ENCODE measurements at places on chromosomes 11 and 22.

DNA sequence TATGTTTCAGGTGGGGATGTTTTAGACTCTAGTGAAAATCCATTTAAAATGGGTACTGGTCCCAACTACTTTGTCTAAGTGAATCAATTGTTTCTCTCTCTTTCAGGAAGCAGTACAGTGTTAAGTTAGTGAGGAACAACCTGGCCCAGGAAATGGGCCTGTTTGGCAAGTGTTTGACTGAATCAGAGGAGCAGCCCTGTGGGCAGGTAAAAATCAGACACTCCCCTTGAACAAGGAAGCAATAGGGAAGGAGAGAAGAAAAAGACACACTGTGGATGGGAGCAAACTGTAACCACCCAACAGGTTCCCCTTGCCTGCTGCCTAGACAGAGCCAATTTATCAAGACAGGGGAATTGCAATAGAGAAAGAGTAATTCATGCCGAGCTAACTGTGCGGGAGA lies 245.7 kb downstream of the C11orf87 start:
- no peaks in the 10 kb centered on the region for H3K27me3 ChIP-seq
- H3K27ac ChIP-seq: no peak overlapping the region
- no peak overlapping the region for H3K4me3 ChIP-seq
- H3K4me1 ChIP-seq: no peaks in the 10 kb centered on the region
- DNase-seq: no peak
- no peaks in the 10 kb centered on the region for H3K36me3 ChIP-seq

GRCh38 chr22:26205494-26205893 lies 36.2 kb downstream of the SEZ6L start:
- H3K27ac ChIP-seq: no peak overlapping the region
- H3K27me3 ChIP-seq: peaks cover 10% of the 10 kb centered on the region
- H3K4me3 ChIP-seq: no peak overlapping the region

DNA sequence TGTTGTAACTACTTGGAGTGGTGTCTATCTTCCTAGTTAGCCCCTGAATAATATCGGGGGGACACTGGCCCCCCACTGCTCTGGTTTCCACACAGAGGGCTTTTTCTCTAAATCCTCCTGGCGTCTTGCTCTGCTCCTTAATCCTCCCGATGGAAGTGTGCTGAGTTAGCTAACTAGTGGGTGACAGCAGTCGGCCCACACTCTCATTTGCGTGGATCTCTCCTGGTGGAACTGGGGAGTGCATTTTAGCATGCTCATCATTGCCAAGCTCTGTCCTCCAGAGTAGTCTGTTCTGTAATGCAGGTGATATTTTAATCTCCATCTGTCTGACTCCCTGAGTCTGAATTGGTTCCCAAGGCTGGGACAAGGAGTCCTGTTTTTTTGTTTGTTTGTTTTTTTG lies 46.1 kb upstream of the RASSF10 start:
- H3K27ac ChIP-seq: no peak overlapping the region
- no peak overlapping the region for H3K4me3 ChIP-seq
- no peaks in the 10 kb centered on the region for H3K36me3 ChIP-seq
- no peaks in the 10 kb centered on the region for H3K4me1 ChIP-seq
- no peak for DNase-seq
- peaks cover 17% of the 10 kb centered on the region for H3K27me3 ChIP-seq

GRCh38 chr11:117435326-117435725 lies 107.7 kb downstream of the CEP164 start:
- peaks cover 6% of the 10 kb centered on the region for H3K27me3 ChIP-seq
- no peak overlapping the region for H3K27ac ChIP-seq
- H3K4me1 ChIP-seq: peaks cover 7% of the 10 kb centered on the region
- H3K4me3 ChIP-seq: no peak overlapping the region
- no peaks in the 10 kb centered on the region for H3K36me3 ChIP-seq
- DNase-seq: no peak

DNA sequence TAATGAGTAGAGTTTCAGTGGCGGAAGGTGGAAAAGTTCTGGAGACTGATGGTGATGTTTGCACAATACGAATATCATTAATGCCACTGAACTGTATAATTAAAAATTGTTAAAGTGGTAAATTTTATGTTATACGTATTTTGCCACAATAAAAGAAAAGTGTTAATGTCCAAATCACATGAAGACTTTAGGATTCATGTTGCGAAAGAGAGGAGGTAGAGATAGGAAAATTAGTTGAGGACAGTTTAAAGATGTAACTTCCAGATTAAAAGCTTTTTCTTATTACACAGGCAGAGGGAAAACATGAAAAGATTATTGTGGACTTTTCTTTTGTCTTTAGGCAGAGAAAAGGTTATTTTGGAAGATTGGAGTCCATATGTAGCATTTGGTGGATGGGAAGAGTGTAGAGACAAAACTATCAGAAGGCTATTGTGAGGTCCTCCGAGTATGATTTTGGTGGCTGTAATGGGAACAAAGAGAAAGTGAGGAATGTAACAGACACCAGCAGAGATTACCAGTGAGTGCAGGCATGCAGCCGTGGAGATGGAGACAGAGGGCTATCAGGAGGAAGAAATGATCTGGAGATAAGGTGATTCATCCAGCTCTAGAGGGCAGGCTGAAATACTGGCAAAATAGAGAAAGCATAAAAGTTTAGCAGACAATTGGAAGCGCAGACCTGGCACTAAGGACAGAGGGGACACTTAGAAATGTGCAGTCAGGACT lies 12.5 kb downstream of the VPS26B start:
- H3K27me3 ChIP-seq: no peaks in the 10 kb centered on the region
- no peak overlapping the region for H3K4me3 ChIP-seq
- H3K27ac ChIP-seq: no peak overlapping the region
- peaks cover 12% of the 10 kb centered on the region for H3K4me1 ChIP-seq
